ENCODE measurements at places on chromosomes 6 and 20.

DNA sequence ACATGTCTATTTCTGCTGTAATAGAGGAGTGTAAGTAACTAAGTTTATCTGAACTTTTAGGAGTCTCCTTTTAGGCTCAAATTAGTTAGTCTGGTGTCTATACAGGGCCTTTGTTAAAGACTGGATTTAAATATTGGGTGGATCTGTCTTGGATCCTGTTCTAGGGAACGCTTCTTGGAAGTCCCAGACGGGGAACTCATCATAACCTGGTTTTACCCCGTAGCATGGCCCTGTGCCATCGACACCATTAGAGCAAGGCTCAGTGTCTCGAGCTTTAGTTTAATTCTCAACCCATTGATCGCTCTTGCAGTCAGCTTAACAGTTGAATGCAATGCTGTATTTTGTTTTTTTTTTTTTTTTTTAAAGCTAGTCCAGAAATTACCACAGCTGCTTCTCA, 89.9 kb downstream of the CARMIL1 start:
- peak; percentile 93 for DNase-seq

DNA sequence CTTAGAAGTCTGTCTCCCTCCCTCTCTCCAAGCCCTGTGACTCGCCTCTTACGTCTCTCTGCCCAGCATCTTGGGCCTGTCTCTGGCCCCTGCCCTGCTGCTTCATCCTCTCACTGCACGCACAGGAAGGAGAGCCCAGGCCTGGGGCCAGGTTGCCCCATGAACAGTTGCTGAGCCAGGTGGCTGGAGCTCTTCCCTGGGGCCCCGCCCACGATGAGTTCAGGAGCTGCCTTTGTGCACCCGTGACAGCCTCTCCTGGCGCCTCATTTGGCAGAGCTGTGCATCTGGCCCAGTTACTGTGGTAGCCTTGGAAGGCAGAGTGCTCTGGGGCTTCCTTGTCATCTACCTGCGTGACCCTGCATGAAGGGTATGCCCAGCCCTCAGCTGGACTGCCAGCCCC, 44.5 kb downstream of the SLC52A3 start:
- peak; percentile 49 for DNase-seq

- DNase-seq, result no peak
Observed at GRCh38 chr20:6468423-6469116, 298.9 kb upstream of the BMP2 start.

GRCh38 chr6:149028767-149029405, 282.1 kb downstream of the UST start:
- DNase-seq, result peak; percentile 88

DNA sequence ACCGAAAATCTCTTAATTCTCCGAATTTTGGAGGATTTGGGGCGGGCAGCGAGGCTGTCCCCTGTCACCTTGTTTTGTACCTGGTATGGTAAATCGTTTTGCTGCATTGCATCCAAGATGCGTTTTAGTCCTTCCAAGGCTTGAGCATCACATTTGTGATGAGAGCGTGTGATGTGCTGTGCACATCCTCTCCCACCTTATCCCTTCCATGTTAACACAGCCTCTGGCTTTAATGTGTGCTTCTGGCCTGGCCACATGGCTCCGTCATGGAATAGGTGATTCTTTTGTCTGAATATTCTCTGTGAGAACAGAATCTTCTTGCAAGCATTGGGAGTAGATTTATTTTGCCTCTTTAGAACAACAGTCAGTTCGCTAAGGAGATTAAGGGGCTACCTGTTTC, 763 bp downstream of the TMEM14A start:
- DNase-seq, result peak; percentile 42

- peak; percentile 50 for DNase-seq
Observed at GRCh38 chr6:41780551-41781365, at the start of gene PRICKLE4. TSS of gene PRICKLE4 (plus strand) at chr6:41780782. CDS start at chr6:41783474, 2,692 bp downstream.

GRCh38 chr20:25699914-25700313, 3.3 kb upstream of the ZNF337 start:
- no peak for DNase-seq

DNA sequence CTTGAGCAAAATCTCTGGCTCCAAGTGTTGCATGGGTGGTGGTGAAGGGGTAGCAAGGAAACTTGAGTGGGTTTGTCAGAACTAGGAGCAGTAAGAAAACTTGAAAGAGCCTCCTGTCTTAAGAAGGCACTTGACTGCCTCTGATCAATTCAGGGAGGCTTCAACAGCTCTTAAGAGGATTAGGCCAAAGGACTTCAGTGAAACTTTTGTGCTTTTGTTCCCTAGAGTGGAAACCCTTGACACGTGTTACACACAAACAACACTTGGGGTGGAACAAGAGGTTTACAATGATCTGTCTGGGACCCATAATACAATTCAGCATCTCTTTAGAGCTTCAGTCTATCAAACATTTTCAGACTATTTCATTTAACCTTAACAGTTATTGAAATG, 80.1 kb upstream of the ARMC2 start:
- DNase-seq, result no peak

DNA sequence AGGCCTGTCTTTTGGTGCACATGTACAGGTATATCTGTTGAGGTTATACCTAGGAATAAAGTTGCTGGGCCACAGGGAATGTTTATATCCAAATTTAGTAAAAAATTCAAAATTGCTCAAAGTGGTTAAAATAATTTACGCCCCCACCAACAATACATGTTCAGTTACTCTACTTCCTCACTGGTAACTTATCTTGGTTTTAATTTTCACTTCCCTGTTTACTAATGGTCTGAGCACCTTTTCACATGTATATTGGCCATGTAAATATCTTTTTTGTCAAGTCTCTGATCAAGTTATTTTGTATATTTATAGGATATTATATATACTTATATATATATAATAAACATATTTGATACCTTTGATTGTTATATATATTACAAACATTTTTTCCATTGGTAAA, 9.7 kb downstream of the PDE7B start:
- no peak for DNase-seq

- DNase-seq, result no peak
Observed at GRCh38 chr6:100549406-100550167, 84.9 kb upstream of the SIM1 start.

DNA sequence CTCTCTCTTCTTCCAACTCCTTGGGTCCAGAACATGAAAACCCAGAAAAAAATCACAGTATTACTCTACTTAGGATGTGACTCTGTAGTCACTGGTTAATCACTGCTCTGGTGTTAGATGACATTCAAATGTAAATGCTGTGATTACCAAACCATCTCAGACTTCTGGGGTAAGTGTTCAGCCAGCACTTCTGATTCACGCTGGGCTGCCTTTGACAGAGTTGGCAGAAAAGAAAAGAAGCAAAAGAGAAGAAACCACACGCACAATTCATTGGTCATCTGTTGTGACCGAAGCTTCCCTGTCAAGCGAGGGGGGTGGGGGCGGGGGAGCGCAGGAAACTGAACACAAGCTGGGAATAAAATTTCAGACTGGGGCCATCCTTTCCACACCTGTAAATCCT, 82.7 kb downstream of the PSMG4 start:
- no peak for DNase-seq

- no peak for DNase-seq
Observed at GRCh38 chr6:22308939-22309338, 12.1 kb upstream of the PRL start.
